ENCODE measurements at places on chromosomes 1 and 21.

DNA sequence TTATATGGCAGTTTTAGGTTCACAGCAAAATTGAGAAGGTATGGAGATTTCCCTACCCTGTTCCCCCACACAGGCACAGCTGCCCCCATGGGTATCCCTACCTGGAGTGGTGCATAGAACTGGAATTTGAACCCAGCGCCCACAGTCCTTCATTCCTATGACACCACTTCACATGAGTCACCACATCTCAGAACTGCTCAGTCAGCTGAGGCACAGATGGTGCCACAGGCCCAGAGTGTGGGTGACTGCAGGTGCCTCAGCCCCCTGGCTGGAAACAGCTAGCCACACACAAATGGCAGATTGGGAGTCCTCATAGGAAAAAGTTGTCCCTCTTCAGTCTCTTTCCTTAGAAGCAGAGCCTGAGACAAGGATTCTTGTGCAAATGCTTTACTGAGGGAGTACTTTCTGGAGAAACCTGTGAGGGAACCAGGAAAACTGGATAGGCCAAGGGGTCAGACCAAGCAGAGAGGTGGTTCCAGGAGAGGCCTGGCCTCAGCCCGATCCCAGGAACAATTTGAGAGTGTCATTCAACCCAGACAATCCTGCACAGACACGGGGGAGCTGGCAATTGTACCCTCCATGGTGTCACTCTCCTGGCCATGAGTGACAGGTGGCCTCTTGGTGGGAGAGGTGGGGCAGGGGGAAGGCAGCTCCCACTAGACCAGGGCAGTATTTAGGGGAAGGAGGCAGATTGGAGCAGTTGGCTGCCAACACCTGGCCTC is 6.9 kb downstream of the PLA2G2D start:
- no peak for DNase-seq

DNA sequence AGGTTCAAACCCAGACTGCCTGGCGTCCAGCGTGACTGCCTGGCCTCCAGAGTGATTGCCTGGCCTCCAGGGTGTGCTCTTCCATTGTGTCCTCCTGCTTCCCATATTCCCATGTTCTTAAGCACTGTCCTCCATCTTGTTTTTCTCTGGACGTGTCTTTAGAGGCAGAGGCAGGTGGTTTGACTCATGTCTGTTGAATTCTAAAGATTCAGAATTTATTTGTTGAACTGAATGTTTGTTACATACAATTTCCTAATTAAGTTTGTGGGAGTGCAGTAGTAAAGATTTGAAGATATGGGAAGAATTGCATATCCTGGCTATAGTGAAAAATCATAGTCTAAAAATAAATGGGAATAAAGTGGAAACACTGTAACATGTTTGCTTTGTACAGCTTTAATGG is 18.3 kb downstream of the ST6GALNAC3 start:
- no peak for DNase-seq

- DNase-seq: peak; percentile 59
Observed at GRCh38 chr1:100463791-100464424, 74.0 kb upstream of the GPR88 start.

DNA sequence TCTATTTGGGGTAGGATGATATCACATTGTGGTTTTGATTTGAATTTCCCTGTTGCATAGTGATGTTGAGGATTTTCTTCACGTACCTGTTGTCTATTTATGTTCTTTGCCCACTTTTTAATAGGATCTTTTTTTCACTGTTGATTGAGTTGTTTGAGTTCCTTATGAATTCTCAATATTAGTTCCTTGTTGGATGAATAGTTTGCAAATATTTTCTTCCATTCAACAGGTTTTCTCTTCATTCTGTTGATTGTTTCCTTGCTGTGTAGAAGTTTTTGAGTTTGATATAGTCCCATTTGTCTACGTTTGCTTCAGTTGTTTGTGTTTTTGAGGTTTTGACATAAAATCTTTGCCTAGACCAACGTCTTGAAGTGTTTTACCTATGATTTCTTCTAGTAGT is 369.5 kb upstream of the CAMK1G start:
- DNase-seq: no peak

DNA sequence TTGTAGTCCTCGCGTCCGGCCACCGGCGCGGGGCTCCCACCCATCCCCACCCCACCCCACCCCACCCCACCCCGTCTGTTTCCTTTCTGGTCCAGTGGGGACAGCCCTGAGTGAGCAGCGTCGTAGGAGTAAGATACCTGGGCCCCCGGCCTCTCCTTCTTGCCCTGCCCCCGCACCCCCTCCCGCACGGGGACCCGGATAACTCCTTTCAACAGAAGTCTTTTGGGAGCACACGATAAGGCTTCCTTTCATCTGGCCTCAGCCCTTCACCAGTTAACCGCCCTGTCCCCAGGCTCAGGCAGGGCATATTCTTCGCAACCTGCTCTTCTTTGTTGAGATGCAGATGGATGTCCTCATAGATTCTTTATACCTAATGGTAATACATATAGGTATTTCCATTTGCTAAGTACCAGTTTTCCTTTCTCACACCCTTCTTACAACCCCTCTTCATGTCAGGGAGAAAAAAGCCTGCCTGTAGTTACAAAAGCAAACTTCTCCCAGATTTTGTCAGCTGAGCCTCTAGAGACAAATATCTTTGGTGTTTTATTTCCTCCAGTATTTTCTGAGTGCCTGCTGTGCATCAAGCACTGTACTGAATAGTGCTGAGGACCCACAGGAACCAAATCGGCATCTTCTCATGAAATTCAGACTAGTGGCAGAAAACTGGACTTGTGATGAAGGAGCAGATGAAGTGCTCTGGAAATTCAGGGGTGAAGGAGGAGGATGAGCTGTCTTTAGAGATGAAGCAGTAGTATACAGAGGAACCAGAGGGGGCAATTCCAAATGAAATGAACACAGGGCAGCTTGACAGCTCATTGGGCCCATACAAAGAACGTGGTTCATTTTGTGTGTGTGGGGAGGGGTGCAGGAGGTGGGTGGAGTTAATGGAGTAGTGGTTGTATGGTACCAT is 33.6 kb downstream of the SLC2A1 start:
- DNase-seq: no peak

- no peak for DNase-seq
Observed at GRCh38 chr1:116768416-116769103, 14.3 kb downstream of the CD2 start.

- peak; percentile 66 for DNase-seq
Observed at GRCh38 chr1:31815752-31816500, at the start of gene SPOCD1. SPOCD1 (minus strand) TSS chr1:31816022; CDS start chr1:31815333, 689 bp downstream.

DNA sequence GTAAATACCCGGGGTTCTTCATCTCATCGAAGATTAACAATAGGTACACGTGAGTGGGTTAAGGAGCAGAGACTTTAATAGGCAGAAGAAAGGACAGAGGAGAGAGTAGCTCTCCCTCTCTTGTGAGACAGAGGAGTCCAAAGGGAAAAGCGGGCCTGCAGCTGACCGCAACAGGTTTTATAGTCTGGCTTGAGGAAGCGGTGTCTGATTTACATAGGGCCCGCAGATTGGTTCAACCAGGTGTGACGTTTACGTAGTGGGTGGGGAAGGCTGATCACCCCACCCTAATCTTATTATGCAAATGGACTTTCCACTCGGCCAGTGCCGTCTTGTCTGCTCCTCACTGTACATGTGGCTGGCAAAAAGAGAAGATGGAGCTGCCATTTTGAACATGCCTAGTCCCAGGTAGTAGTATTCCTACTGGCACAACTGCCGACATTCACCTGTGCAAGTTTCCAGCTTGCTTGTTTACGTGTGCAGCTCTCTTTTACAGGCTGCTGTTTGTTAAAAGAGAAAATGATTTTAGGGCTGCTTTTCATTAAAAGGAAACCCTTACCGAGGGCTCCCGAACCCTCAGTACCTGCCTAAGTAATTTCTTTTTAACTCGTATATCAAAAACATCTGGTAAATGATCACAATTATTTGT is 10.6 kb downstream of the CDC14A start:
- no peak for DNase-seq

DNA sequence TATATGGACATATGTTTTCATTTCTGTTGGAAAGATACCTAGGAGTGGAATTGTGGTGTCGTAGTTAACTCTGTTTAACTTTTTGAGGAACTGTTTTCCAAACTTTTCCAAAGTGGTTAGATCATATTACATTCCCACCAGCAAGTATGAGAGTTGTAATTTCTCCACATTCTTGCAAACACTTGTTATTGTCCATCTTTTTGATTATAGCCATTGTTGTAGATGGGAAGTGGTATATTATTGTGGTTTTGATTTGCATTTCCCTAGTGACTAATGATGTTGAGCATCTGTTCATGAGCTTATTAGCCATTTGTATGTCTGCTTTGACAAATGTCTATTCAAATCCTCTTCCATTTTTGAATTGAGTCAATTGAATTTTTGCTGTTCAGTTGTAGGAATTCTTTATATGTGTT is 19.8 kb downstream of the CAMTA1 start:
- DNase-seq: no peak

DNA sequence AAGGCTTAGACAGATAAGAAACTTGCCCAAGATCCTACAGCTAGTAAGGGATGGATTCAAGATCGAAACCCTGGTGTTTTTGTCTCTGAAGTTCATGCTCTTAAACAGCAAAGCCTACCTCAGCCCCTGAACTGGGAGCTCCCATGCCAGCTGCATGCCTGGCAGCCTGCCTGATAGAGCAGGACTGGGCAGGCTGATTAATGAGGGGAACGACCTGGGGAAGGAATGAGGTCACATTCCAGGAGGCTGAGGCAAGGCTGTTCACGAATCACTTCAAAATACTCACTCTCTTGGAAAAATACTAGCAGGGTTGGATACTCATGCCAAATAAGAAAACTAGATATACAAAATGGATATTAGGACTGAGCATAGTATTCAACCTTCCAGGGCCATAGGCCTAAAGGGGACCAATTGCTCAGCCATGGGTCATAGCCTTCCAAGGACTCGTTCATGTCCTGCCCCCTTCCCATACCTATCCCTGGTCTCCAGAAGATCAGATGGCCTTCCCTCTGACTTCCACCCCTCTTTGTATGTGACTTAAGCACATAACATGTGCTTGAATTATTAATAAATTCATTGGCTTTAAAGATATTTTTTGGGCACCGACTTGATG is 15.6 kb upstream of the TACSTD2 start:
- DNase-seq: peak; percentile 67

- DNase-seq: no peak
Observed at GRCh38 chr1:76763738-76764137, 103.5 kb upstream of the ST6GALNAC5 start.

DNA sequence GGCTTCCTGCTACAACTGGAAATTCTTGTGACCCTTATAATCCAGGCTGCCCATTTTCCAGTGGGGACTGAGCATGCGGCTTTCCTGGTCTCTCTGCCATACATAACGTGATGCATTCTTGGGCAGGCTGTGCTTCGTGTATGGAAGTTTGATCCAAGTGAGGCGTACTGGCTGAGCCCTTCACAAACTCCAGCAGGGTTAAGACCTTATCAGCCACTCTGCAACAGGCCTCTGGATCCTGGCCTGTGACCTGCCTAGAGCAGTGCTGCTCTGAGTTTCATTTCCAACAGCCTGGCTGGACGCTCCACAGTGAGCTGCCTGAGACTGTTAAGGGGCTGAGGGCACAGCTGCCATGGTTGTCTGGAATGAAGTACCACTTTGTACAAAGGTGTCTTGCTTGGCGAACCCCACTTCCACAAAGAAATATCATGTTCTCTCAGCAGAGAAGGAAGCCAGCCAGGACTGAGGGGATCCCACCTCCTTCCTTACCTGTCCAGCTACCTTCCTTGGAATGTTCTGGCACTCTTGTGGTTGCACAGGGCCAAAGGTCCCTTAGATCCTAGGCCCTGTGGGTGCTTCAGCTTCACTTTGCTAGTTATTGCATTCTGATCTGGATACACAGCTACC is 28.5 kb upstream of the XPR1 start:
- no peak for DNase-seq

DNA sequence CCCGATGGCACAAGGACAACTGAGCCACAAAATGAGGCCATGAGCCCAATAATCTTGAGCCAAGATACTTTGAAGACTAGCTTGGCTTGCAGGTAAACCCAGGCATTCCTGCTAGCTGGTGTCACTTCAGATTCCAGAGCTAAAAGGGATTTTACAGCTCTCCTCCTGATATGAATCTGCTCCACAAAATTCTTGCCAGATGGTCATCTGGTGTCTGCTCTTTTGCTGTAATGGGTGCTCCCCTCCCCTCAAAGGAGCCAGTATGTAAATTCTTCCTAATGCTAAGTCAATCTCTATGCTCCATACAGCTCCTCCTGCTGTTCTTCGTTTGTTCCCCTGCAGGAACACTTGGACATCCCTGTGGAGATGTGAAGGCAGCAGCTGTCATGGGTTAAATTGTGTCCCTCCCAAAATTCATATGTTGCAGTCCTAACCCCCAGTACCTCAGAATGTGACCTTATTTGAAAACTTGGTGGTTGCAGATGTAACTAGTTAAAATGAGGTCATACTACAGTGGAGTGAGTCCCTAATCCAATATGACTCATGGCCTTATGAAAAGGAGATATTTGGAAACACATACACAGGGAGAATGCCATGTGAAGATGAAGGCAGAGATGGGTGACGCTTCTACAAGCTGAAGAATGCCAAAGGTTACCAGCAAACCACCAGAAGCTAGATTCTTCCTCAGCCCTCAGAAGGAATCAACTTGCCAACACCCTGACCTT is 180.6 kb upstream of the PALMD start:
- DNase-seq: peak; percentile 78

GRCh38 chr1:248111157-248111556 is 16.2 kb downstream of the OR2L13 start:
- DNase-seq: no peak

DNA sequence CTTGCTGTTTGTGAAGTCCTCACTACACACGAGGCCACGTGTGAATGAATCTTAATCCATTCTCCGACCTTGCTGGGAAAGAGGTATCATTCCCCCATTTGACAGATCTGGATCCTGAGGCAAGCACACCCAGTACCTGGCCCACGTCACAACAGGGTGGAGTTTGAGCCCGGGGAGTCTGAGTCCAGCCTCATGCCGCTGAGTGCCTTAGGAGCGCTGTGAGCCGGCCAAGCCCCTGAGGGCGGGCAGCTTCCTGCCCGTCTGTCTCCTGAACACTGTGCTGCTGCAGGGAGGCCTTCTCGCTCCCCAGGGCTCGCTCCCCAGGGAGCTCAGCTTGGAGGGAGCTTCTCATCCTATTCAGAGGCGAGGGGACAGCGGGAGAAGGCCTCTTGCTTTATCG is 29.7 kb downstream of the SLC45A1 start:
- no peak for DNase-seq

DNA sequence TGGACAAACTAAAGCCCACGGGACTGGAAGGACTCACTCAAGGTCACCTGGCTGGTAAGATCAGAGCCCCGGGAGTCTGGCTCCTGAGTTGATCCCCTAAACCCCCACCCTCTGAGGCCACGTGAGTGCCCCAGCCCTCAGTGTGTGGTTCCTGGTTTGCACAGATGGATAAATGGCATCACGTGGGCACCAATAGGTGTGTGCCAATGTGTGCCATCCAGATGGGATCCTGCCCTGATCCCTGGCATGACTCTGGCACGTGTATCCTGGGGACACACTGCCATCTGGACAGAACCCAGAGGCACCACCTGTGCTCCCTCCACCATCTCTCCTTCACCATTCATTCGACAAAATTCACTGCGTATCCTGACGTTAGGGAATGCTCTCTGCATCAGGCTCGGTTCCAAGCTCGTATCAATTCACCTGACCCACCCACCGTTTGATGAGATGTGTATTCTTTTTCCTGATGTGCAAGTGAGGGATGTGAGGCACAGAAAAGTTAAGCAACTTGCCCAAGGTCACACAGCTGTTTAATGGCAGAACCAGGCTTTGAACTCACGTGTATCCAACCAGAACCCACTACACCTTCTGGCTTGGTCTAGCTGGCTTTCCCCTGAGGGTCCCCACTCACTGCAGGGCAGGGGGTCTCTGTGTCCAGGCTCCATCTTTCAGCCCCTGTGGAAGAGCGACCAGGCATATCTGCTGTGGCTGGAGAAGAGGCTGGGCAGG is 49.8 kb upstream of the PAX7 start:
- DNase-seq: no peak

Measured in stromal cell of bone marrow (primary cell).